Activated T-helper 1 cell treated with anti-CD3 and anti-CD28 coated beads, Interleukin-12 subunit alpha, Interleukin-12 subunit beta, Interleukin-2, Interleukin-4 antibody, amounts not matched to agents 30 ng/mL and 10 ng/mL and 1 ng/mL, durations not matched to agents 14 hours and 24 hours and 36 hours (primary cell): ENCODE measurements at places on chromosomes 11 and 22. TPM values are rescaled to one million over a fixed set of nuclear protein-coding genes. Genes with fewer than 3 reads are reported as not detected.

Gene C22orf31
- not detected in 2 replicates for total RNA-seq

Gene ZC3H12C
- total RNA-seq: 5.7 and 6.2 TPM in 2 replicates

Gene IL17REL
- 0.05 TPM in 1 of 2 replicates, not detected in the other for total RNA-seq

Gene AMOTL1
- 4.4 and 4.9 TPM in 2 replicates for total RNA-seq

Gene OR6T1
- total RNA-seq: not detected in 2 replicates

Gene EEF1G
- 1,154 and 1,169 TPM in 2 replicates for total RNA-seq

Gene OR4D5
- total RNA-seq: not detected in 2 replicates

Gene APOBEC3F
- 19.0 and 21.6 TPM in 2 replicates for total RNA-seq

Gene ARHGAP8
- 0.61 and 1.4 TPM in 2 replicates for total RNA-seq
